ENCODE measurements at places on chromosomes 6 and 20. TPM values are rescaled to one million over a fixed set of nuclear protein-coding genes. Genes with fewer than 3 reads are reported as not detected.

The KIF25 gene
- not detected for total RNA-seq

GRCh38 chr6:125631165-125631564 is 118.3 kb upstream of the HEY2 start:
- no peak for DNase-seq

DNA sequence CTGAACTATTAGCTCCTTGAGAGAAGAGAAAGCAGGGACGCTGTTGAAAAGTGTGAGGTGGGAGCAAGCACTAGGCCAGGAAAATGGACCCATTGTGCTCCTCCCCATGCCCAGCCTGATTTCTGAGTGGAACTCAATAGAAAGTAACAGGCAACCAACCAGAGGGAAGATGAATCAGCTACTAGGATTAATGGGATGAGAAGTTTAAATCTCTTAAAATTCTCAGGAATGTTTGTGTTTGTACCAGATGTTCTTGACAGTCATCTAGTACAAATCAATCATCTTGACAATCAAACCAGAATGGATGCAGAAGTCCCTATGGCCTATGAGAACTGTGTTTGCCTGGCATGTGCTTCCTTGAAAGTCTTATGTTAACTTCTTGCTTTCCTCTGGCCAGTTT is 48.9 kb downstream of the HDDC2 start:
- DNase-seq = no peak

The CPNE5 gene
- total RNA-seq = 1.1 TPM

The THBS2 gene
- total RNA-seq = not detected

Measured in activated CD4-positive, alpha-beta T cell treated with anti-CD3 and anti-CD28 coated beads for 36 hours (primary cell).